ENCODE measurements at places on chromosomes 1 and 21.

DNA sequence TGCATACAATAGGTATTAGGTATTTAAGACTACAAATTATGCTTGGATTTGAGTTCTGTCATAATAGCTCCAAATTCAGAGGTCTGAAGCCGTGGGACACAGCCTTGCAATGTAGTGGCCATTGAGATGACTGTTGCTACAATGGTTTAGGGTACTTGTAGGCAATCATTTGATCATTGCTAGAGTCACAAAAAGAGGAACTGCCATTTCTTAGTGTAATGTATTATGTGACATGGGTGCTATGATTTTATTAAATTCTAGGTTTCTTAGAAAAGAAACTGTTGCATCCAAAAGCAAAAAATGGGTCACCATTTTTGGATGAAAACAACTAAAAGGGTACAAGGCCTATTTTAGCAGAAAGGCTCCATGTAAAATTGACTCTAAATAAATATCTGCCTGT is 129.9 kb upstream of the ZNF644 start:
- no peak for DNase-seq

GRCh38 chr1:7331926-7332535 is 439.1 kb upstream of the VAMP3 start:
- DNase-seq: no peak

DNA sequence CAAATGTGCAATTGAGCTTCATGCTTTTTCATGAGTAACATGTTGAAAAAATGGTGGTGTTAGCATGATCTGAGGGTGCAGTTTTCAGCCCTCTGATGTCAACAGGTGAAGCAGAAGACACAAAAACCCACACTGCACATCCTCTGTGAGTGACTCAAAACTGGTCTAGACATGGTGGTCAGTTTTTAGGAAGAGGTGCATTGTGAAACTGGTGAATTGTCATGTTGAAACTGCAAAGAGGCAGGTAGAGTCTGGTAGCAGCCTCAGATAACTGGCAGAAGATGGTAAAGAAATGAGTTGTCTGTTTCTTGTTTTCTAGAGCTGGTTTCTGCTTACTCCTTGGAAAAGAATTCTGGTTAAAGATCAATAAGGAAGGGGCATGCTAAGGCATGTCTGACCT is 97.3 kb upstream of the HMCN1 start:
- no peak for DNase-seq

GRCh38 chr21:27505516-27505915 is 538.6 kb upstream of the ADAMTS5 start:
- no peak for DNase-seq

- no peak for DNase-seq
Measured at GRCh38 chr1:179310291-179310690, 16.7 kb downstream of the SOAT1 start.

DNA sequence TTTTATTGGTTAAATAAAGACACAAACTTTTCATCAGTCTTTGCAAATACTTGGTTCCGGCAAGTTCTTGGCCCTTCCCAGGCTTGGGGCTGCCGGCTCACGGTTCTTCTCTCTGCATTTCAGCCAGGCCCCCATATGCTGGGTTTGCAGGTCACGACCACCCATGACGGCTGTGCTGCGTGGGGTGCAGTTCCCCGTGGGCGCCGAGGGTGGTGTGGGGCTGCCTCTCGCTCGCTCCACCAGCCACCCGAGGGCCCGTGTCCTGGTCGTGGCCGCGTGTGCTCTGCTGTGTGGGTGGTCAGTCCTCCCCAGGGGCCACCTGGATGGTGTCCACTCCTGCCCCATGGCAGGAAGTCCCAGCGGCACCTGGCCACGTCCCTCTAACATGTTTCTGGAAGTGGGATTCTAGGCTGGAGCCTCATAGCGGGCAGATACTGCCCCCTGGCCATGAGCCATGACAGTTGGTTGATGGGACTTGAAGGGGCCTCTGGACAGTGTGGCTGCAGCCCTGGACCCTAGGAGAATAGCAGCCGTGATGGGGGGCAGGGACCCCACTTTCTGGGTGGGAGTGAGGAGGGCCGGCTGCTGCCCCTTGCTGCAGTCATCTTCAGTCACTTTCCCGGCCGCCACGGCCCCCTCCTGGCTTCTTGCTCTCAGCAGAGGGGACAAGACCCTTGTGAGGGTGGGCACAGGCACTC is 46.3 kb downstream of the SKI start:
- no peak for DNase-seq

DNA sequence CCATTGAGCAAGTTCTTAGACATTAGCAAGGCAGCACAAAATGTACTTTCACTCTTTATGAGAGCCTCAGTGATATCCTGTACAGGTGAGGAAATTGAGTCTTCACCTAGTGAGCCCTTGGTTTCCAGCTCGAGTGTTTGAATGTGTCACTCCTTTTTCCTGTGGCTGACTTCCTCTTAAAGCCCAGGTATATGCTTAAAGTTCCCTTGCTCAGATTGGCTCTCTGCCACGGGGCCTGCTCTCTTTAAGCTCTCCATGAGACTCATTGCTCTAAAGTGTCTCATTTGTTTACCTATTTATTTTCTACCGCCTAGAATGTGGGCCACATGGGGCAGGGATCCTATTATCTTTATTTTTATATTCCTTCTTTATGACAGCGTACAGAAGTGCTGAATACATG is 324.9 kb downstream of the SIPA1L2 start:
- DNase-seq: no peak

GRCh38 chr1:17874710-17875109 is 119.6 kb downstream of the ACTL8 start:
- no peak for DNase-seq

DNA sequence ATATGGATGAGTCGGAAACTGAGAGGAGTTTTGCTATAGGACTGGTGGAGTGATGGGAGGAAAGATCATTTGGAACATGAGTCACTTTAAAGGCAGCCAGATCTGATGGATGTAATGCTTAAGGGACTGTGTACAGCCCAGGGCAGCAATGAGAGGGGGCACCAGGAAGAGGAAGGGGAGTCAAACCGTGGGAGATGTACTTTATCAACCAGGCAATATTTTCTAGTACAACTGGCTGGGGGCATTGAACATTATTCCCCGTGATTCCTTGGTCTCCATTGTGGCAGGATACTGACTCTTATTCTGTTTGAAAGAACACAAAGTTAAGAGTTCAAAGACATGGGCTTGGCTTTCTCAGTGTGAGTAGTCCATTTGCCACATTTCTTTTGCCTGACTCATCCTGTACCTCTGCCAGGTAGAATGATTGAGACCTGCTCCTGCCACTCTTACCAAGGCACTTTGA is 268.2 kb upstream of the NR5A2 start:
- DNase-seq: no peak

DNA sequence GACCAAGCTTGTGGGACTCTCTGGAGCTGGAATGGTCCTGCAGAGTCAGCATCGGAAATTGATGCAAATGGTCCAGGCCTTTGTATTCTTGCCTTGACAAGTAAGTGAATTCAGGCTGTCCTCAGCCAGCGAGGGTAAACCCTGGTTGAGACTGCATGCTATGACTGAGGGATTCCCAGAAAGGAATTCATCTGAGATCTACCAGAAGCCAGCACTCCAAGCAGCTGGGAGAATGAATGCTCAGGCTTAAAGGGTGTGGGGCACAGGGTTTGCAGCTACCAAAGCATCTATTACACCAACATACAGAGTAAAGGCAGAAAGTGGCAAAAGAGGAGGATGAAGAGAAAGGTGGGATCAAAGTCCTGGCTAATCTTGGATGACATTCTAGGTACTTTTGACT is 257.0 kb upstream of the LYPLAL1 start:
- DNase-seq: no peak

DNA sequence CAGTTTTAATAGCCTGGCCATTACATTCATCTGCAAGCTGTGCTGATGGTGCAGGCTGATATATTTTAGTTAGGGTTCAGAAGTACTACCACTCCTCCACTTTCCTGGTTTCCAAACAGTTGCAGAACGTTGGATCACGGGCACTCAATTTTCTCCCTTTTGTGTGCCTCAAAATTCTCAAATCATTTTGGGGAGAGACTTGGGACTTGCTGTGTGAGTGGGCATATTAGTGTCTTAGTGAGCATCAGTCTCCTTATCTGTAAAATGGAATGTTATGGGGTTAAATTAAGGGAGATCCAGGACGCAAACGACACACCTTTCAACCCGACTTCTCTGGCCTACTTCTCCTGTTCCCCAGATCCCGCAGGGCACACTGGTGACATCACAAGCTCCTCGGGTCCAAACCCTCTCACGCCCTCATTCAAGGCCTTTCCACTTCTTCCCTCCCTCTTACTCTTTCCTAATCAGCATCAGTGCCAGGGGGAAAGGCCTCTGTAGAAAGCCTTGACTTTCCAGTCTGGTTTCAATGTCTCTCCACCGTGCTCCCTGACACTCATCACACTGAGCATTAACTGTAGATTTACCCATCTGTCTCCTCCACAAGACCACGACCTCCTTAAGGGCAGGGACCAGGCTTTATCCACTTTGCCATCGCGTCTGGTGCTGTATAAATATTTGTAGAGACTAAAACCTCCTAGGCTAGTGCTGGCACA is 1.2 kb downstream of the PIGP start:
- DNase-seq: peak; percentile 21

GRCh38 chr21:42818328-42818749 is 61.0 kb downstream of the WDR4 start:
- peak; percentile 54 for DNase-seq

DNA sequence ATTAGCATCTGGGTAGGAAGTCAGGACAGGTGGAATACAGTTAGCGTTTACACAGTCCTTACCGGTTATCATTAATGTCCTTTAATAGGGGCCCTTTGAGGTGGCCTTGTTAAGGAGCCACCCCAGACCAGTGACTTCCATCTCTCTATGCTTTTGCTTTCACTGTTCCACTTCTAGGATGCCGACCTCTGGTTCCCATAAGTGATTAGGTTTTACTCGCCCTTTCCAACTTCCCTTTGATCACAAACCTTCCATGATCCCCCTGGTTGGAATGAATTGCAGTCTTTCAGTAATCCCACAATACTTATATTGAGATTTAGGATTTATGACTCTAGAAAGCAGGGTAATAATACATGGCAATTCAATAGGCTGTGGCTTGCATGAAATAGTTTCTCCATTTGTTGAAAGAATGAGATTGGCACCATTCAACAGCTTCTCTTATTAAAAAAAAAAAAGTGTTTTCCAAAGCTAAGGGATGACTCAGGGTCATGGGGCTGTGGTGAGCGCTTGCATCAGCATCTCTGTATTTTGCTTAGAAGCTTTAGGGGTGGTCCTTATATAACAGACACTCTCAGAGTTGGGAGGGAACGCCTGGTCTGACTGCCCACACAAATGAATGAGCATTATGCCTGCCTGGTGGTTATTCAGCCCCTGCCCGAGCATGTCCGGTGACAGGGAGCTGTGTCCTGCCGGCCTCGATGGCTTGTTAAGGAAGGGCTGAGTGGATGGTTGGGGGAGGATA is 110.5 kb downstream of the CNIH3 start:
- DNase-seq: no peak

DNA sequence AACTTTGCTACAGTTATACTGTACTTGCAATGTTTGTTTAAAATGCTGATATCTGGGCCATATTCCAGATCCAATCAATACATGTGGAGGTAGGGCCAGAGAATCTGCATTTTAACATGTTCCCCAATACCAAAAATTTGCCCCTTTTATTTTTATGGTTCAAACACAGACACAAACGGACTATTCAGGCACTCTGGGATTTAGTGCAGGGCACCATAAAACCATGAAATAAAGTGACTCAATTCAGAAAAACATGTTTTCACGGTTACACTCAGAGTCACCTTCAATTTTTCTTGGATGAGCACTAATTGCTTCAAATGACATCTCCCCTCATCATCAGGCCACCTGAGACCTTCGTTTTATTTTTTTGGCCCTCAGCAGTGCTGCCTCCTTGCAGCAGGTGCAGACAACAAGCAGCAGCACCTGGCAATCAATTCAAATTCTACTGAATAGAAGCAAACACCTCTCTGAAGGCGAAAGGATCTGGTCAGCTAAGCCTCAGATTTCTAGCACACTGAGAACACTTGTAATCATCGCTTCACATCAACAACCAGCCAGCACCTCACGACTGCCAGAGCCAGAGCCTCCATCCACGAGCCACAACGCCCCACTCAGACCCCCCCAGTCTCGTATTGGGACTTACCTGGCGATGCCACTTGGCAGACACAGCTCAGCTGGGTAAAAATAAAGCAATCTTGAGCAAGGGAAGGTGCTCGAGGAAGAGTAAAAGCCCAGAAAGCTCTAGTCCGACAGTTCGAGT is 1.1 kb downstream of the ERO1B start:
- no peak for DNase-seq

GRCh38 chr1:212853658-212854057 is 4.4 kb upstream of the FLVCR1 start:
- no peak for DNase-seq

DNA sequence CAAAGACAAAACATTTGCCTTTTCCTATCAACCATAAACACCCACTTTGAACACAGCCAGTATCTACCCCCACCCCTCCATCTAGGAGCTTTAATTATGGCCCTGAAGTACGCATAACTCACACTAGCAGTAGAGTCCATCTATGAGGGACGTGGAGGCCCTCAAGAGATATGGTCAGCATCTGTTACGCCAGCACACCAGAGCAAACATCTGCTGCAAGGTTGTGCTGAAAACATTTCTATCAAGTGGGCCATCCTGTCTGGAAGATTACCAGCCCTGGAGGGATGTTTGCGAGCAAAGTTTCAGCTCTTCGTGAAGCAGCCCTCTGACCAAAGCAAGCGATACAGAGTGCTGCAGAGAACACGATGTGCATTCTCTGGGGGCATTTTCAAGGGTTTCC is 74.6 kb downstream of the SLC45A1 start:
- DNase-seq: no peak

DNA sequence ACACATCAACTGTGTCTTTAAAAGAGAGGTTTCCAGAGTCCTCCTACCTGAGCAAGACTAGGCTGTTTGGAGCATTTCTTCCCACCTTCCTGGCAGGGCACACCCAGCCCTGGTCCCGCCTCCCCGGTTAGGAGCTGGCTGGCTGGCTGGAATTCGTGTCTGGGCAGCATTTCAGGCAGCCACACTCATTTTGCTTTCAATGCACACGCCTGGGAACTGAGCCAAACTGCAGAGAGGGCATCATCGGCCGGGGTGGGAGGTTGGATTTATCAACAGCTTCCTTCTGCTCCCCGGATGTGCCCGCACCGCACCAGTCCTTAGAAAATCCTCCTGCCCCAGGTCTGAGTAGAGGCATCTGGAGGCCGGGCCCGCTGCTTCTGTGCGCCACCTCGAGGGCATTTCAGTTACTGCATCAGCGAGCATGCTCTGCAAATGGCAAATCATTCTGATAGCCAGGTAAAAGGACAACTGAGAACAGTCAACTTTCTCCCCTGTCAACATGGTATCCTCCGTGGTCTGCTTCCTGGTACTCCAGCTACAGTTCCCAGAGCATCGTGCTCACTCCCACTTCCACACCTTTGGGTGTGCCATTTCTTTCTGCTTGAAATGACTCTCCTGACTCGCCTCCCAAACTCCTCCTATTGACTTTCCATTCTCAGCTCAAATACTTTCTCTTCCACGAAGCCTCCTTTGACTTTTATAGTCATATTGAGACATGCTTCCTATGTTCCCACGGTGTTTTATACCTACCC is 20.6 kb downstream of the TCEA3 start:
- DNase-seq: peak; percentile 82

Measured in T-helper 2 cell (primary cell).